RPMI7951 (cell line): ENCODE measurements at places on chromosomes 5 and 9. TPM values are rescaled to one million over a fixed set of nuclear protein-coding genes. Genes with fewer than 3 reads are reported as not detected.

DNA sequence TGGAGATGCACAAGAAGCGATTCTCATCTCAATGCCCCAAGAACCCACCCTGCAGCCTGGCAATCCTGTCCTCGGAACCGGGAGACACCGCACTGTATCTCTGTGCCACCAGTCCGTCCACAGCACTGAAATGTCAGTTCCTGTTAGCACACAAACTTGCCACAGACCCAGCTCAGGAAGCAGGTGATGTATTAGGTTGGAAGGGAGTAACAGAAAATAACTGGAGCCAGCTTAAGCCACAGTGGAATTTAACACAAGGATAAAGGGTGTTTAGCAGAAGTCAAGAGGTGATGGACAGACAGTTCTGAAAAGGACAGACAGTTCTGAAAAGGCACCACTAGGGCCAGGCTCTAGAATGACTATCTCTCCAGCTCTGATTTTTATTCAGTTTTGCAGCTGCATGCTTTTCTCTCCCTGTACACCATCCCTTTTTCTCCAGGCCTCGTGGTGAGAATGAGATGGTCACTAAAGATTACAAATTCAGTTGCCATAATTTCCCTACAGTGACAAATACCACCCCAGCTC lies 114.4 kb downstream of the ANKRD18B start:
- no peak for DNase-seq

DNA sequence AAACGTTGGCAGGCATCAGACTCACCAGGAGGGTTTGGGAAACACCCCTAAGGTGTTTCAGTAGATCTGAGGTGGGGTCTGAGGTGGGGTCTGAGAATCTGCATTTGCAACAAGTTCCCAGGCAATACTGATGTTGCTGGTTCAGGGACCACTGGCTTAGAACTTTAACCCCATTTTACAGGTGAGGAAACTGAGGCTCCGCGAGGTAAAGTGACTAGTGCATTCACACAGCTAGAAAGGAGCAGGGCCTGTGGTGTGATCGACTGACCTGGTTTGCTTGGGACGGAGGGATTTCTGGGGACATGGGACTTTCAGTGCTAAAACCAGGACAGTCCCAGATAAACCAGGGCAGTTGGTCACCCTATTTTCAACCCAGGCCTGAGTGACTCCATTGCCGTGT lies 81.4 kb upstream of the ZNF618 start:
- no peak for DNase-seq

- no peak for DNase-seq
These were observed 55.3 kb downstream of the SMIM23 start for GRCh38 chr5:171840711-171841522.

GRCh38 chr9:33946779-33947535 lies 101.7 kb downstream of the UBAP2 start:
- DNase-seq = peak; percentile 93

DNA sequence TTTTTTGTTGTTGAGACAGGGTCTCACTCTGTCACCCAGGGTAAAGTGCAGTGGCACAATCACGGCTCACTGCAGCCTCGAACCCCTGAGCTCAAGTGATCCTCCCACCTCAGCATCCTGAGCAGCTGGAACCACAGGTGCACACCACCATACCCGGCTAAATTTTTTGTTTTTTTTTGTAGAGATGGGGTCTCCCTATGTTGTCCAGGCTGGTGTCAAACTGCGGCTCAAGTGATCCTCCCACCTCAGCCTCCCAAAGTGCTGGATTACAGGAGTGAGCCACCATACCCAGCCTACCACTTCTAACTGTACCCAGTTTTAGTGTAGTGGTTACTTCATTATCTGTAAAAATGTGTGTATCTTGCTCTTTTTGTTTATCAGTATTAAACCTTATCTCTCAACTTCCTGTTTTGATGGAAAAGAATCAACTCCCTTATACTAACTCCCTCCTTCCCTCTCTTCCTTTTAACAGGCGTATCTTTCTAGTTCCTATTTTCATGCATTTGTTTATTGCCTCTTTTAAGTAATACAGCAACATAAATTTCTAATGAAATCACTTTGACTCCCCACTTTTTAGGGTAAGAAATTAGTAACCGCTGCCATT lies 33.1 kb downstream of the GRAMD2B start:
- DNase-seq = no peak

GRCh38 chr5:168713051-168713450 lies 133.9 kb upstream of the PANK3 start:
- no peak for DNase-seq

DNA sequence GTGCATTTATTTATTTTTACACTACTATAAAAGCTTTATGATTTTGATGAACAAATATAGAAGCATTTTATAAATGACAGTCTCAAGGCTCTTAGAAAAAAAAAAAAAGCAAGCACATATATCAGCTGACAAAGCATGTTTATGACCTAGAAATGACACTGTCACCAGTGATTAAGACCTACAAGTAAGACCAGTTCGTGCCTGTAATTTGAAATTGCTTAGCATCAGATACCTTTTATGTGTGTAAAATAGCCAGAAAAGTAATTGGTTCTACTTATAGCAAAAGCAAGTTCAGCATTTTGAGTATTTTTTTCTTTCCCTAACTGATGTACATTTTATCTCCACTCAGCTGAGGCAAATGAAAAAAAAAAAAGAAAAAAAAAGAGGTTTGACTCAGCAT lies 808.4 kb downstream of the CDH18 start:
- DNase-seq = no peak

GRCh38 chr9:28781481-28781880 lies 1208.2 kb upstream of the C9orf72 start:
- no peak for DNase-seq

- DNase-seq = no peak
These were observed 37.6 kb downstream of the SVEP1 start for GRCh38 chr9:110541950-110542349.

GRCh38 chr5:74282490-74282889 lies 358.0 kb downstream of the ENC1 start:
- no peak for DNase-seq

DNA sequence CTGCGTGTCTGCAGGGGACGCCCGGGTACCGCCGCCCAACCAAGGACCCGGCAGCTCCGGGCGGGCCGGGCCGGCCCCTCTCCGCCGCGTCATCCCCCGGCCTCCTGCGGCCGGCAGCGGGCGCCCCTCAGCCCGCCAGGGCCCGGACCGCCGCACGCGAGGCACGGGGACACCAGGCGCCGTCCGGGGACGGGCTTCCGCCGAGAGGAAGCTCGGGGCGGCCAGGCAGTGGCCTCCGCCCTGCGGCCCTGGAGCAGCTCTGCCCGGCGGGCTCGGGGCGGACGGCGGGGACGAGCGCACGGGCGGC lies 373 bp downstream of the FBXW5 start:
- DNase-seq = peak; percentile 66

DNA sequence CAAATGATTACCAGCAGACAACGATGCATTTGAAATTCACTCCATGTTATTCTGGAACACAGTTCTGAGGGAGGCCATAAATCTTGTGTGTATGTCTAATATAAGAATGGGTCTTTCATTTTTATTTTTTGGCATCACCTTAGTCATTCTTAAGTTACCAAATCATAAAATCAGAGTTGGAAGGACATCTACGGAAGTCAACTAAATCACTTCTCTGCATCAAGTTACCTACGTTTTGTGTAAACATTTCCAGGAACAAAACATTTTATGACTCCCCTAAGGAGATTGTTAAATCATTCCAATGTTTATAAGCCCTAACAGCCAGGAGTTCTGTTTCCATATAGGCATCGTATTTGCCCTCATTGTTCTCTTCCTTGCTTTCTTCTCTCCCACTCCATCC lies 378.2 kb downstream of the FAM170A start:
- DNase-seq = no peak

GRCh38 chr5:140220032-140220697 lies 45.2 kb downstream of the CYSTM1 start:
- DNase-seq = peak; percentile 69

DNA sequence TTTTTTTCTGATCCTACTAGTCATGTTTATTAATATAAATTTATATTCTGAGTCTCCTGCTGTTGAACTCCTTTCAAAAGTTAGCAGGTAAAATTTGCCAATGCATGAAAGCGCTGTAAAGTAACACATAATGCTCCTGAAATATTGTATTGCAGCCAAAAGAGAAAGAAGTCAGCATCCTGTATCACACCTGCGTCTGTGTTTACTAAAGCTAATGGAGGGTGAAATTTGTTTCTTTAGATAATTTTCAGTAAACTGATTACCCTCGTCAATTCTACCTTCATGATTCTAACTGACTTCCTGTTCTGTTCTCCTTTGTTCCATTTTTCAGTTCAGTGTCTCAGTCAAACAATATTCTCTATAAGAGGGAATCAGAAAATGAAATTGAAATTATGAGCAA lies 415.4 kb downstream of the CDH9 start:
- DNase-seq = no peak

The SLF1 gene
- total RNA-seq = 15.1 and 19.2 TPM in 2 replicates

The SPINK6 gene
- not detected in 2 replicates for total RNA-seq

The CSF1R gene
- 2.5 and 4.3 TPM in 2 replicates for total RNA-seq

The BAAT gene
- not detected in 2 replicates for total RNA-seq

The MSMP gene
- total RNA-seq = not detected in 2 replicates

The SLC36A2 gene
- total RNA-seq = not detected in 2 replicates

The GABRA6 gene
- not detected in 2 replicates for total RNA-seq

The ELOVL7 gene
- 0.10 TPM in 1 of 2 replicates, not detected in the other for total RNA-seq

The INVS gene
- total RNA-seq = 15.0 and 19.6 TPM in 2 replicates

The SEMA4D gene
- total RNA-seq = 0.12 and 0.29 TPM in 2 replicates

The SLC6A7 gene
- not detected in 2 replicates for total RNA-seq

The SNCAIP gene
- total RNA-seq = not detected in 2 replicates
